ENCODE measurements at places on chromosomes 6 and 20. TPM values are rescaled to one million over a fixed set of nuclear protein-coding genes. Genes with fewer than 3 reads are reported as not detected.

GRCh38 chr6:169990095-169991030 lies 238.9 kb downstream of the ERMARD start:
- H3K36me3 ChIP-seq: no peaks in the 10 kb centered on the region
- no peaks in the 10 kb centered on the region for H3K27me3 ChIP-seq
- no peak overlapping the region for H3K27ac ChIP-seq

- H3K27me3 ChIP-seq: no peaks in the 10 kb centered on the region
- H3K4me3 ChIP-seq: no peak overlapping the region
- no peaks in the 10 kb centered on the region for H3K36me3 ChIP-seq
- H3K4me1 ChIP-seq: no peaks in the 10 kb centered on the region
- no peak overlapping the region for H3K27ac ChIP-seq
Measured at GRCh38 chr6:97215157-97215769, 67.8 kb downstream of the MMS22L start.

DNA sequence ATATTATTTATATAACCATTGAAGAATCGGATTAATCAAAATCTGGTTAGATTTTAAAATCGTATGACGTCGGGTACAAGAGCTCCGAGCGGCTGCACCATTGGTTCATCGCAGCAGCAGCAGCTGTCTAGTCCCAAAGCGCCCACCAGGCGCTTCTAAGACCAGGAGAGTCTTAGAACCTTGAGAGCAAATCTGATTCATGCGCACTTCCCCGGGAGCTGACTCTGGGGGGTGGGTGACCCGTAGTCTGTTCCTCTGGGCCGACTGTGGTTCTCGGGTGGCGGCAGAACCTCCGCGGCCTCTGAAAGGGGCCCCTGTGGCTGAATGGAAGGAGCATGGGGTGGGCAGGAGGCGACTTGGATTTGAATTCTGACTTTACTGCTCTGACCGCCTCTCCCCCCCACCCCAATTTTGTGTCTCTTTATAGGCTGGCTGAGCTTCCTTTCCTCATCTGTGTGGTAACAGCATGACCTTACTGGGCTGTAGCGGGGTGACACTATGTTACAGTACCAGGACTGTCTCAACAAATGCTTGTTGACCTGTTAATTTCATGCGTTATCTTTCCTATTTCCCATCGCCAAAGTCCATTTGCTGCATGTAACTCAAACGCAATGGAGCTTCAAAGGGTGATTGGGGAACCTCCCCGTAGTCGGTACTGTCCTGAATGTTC lies 119.7 kb downstream of the RTN4IP1 start:
- no peak overlapping the region for H3K27ac ChIP-seq
- DNase-seq: no peak
- H3K4me1 ChIP-seq: peaks cover 15% of the 10 kb centered on the region
- no peaks in the 10 kb centered on the region for H3K36me3 ChIP-seq

DNA sequence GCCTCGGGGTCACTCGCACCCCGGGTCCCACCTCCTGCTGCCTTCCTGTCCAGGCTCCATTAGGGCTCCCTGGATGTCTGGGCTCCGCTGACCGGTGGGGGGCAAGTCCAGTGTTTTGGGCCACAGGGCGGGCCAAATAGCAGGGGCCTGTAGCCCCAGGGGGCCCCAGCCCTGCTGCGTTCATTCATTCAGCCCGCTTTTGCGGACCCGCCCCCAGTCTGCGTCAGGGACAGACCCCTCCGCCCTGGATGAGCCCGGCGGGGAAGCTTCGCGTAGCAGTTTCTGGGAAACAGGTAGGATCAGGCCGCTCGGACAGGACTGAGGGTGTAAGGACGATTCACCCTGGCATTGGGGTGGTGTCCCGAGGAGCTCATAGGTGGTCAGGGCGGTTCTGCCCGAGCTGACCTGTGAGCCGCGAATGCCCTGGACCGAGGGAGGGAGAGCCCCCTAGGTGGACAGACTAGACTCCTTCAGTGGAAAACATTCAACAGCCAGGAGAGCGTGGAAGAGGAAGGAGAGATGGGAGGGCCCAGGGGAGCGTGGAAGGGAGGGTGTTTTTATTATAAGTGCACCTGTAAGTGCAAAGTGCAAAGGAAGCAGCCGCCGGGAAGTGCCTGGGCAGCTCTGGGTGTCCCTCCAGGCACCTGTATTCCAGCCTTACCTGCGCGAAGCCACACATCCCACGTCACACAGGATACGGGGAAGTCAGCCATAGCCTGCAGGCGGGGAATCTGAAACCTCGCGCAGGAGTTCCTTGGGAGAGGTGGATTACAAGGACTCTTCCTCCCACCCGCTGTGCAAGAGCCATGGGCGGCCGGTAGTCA lies 662 bp downstream of the ENTPD6 start:
- DNase-seq: peak; percentile 29
- H3K36me3 ChIP-seq: no peaks in the 10 kb centered on the region
- peak overlapping the region; percentile 22 for H3K27ac ChIP-seq
- H3K27me3 ChIP-seq: no peaks in the 10 kb centered on the region
- H3K4me3 ChIP-seq: peak overlapping the region; percentile 94

DNA sequence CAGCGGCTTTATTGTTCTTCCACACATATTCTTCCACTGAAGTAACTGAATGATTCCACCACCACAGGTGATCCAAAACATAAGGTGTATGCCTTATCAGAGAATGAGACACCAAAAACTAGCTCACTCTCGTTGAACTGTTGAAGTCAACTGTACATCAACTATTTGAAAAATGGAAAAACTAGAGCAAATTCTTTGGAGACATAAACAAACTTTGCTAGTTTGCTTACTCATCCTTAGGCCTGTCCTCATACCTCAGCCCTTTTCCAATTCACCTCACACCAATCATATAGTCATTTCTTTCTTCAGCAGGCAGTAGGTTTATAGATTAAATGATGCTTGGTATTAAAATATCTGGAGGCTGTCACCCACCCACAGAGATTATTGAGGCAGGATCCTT lies 77.1 kb upstream of the RNF217 start:
- no peaks in the 10 kb centered on the region for H3K36me3 ChIP-seq
- H3K27ac ChIP-seq: no peak overlapping the region
- H3K27me3 ChIP-seq: no peaks in the 10 kb centered on the region
- peaks cover 33% of the 10 kb centered on the region for H3K4me1 ChIP-seq
- no peak overlapping the region for H3K4me3 ChIP-seq

GRCh38 chr6:41199552-41200246 lies 1.2 kb downstream of the TREML2 start:
- no peaks in the 10 kb centered on the region for H3K36me3 ChIP-seq
- H3K4me1 ChIP-seq: no peaks in the 10 kb centered on the region
- H3K27me3 ChIP-seq: no peaks in the 10 kb centered on the region
- H3K27ac ChIP-seq: no peak overlapping the region
- H3K4me3 ChIP-seq: no peak overlapping the region
- DNase-seq: no peak

DNA sequence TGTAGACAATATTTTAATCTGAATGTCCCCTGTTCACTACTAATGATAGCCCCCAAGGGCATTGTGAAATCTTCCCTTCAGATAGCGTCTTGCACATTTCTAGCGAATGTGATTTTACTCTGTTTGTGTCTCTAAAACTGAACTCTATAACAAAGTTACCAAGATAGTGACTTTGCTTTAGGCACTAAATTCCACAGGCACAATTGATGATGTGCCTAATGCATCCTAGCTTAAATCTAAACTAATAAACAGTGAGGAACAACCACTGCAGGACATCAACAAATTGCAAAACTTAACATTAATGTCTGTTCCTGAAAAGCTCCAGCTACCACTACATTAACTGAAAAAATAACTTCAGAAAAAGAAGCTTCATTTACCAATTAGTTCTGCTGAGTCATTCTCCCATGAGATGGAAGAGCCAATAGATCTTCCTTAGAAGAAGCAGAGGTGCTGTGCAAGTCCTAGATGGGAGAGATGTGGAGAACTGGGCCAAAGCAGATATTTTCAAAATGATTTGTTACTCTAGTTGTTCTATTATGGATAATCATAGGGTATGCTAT lies 1065.0 kb downstream of the EPHA7 start:
- no peak for DNase-seq
- H3K4me1 ChIP-seq: no peaks in the 10 kb centered on the region
- H3K4me3 ChIP-seq: no peak overlapping the region

GRCh38 chr6:130293800-130294199 lies 71.0 kb upstream of the SAMD3 start:
- H3K4me1 ChIP-seq: 0 out of 2 replicates have a peak, but pooled peaks cover 6% of the 10 kb centered on the region
- no peaks in the 10 kb centered on the region for H3K36me3 ChIP-seq
- no peak overlapping the region for H3K4me3 ChIP-seq
- peak; percentile 79 for DNase-seq

DNA sequence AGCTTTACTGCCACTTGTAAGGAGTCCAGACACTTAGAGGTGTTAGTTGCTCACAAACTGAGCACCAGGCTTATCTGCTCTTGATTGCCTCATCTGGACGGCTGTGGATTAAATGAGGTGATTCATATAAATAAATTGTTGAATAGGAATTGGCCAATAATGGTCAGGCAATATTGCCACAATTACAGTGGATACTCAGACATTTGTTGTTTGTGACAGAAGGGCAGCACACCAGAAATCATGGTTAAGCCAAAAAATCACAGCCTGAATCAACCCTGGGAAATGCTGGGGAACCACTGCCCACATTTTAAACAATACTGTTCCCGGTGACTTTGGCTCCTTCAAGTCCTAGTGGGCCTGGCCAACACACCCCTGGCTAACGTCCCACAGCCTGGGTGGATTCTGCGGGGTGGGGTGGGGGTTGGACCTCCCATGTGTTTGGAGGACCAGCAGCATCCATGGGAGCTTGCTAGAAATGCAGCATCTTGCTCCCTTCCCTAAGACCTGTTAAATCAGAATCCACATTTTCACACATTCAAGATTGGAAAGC lies 29.5 kb upstream of the SPDEF start:
- H3K27me3 ChIP-seq: no peaks in the 10 kb centered on the region
- peak; percentile 86 for DNase-seq
- no peaks in the 10 kb centered on the region for H3K36me3 ChIP-seq
- H3K4me1 ChIP-seq: peaks cover 14% of the 10 kb centered on the region
- H3K27ac ChIP-seq: peak overlapping the region; percentile 40

GRCh38 chr6:5501837-5502236 lies 240.5 kb downstream of the FARS2 start:
- H3K4me3 ChIP-seq: no peak overlapping the region
- no peaks in the 10 kb centered on the region for H3K27me3 ChIP-seq
- DNase-seq: no peak

The TMEM151B gene
- not detected for total RNA-seq

The SLC32A1 gene
- not detected for total RNA-seq

Measured in GM23248 (cell line).